CD4-positive, alpha-beta T cell treated with Interleukin-1 beta for 1 hour (primary cell): ENCODE measurements at places on chromosomes 4 and X.

DNA sequence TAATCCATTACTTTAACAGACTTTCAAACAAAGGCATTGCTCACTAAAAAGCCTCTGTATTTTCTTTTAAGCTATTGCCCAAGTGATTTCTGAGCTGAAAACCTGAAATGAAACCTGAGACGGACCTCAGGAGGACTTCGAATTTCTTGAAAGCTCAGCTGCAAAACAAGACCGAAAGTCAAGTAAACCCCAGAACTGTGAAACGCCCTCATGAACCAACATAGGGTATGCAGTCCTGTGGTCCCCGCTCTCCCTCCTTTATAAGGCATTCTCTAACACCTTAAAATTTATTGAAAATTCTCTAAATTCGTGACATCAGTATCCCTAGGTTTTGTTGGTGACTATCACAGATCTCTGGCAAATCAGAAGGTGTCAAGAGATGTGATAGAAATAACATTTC is 91.8 kb downstream of the SHISA3 start:
- DNase-seq: no peak

GRCh38 chrX:35699642-35700041 is 98.5 kb upstream of the MAGEB16 start:
- no peak for DNase-seq

GRCh38 chr4:36273276-36273675 is 8.1 kb upstream of the DTHD1 start:
- DNase-seq: no peak

- DNase-seq: no peak
Measured at GRCh38 chr4:53076374-53076958, 214.3 kb downstream of the RASL11B start.

GRCh38 chrX:31213941-31214340 is 142.1 kb upstream of the FTHL17 start:
- DNase-seq: no peak

- DNase-seq: no peak
Measured at GRCh38 chr4:109912706-109913595, at the start of gene EGF. TSS of gene EGF (plus strand) at chr4:109912883. CDS start at chr4:109913336, 453 bp downstream.

DNA sequence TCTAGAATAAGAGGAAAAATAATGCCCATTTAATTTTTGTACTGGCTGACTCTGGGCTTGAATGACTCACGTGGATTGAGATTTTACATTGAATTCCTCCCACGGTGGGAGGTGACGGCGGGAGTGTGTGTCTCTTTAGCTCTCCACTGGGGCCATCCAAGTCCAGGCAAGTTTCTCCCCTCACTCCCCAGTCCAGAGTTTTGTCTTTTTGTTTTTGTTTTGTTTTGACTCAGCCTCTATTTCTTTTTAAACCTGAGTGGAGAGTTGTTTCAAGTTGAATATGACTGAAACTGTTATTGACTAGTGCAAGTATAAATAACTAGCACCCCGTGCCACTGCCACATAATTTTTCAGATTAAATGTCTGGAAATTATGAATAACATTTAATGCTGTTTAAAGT is 13.6 kb downstream of the CHST7 start:
- DNase-seq: no peak

DNA sequence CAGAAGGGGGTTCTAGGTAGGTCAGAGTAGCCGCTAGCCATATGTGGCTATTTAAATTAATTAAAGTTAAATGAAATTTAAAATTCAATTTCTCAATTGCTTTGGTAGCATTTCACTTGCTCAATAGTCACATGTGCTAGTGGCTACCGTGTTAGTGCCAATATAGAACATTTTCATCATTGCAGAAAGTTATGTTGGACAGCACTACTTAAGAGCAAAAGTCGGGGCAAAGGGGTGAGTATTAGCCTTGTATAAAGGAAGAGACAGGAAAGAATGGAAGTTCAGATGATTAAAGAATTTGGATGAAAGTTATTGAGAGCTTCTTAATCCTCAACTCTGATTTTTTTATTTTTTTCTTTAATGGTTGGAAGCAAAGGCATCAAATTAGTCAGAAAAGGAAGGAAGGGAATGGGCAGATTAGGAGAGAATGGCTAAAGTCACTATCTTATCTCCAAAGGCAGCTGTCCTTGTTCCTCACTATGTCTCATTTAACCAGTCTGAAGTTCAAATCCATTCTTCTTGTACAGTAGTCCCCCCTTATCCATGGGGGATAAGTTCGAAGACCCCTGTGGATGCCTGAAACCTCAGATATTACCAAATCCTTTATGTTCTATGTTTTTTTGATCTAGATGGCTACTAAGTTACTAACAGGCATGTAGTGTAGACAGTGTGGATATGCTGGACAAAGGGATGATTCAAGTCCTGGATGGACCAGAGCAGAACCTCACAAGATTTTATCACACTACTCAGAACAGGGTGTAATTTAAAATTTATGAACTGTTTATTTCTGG is 22.9 kb downstream of the OCIAD1 start:
- no peak for DNase-seq

DNA sequence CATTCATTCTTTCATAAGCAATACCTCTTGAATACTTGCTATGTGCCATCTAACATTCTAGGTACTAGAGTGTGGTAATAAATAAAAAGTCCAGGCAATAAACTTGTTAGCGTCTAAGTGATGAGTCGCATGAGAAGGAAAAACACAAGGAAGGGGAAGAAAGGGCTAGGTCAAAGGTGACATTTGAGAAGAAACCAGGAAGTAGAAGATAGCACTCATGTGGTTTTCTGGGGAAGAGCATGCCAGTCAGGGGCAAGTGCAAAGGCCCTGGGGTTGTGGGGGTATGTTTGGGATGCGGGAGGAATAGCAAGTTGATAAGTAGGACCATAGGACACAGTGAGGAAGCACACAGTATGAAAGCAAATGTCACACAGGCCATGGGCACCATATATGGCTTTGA is 157.0 kb downstream of the TSPAN5 start:
- DNase-seq: no peak

- DNase-seq: no peak
Measured at GRCh38 chrX:119181491-119181890, 53.9 kb upstream of the KIAA1210 start.

DNA sequence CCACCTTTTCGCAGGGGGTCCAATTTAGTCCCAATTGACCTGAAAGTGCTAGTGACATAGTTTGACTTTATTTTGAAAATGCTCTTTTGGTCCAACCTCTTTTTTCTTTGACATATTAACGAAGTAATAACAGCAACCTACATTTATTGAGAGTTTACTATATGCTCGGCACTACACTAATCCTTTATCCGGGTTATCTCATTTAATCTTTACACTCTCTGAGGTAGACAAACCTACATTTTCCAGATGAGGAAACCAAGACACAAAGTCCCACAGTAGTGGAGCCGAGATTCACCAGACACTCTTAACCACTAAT is 307 bp upstream of the ATRX start:
- DNase-seq: no peak

DNA sequence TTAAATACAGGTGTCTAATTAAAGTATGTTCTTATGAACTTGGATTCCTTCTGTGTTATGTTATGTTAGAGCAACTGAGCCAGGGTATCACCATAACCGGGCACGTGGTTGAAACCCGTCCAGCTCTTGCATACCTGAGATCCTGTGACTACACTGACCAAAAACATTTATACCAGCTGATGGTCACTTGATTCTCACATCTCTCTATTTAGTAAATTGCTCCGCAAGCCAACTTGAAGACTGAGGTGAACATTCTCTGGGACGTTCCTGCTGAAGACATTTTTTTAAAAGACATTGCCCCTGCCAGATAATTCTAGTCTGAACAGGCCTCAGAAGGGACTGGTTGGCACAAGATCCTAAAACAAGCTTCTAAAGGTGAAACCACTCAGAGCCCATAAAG is 550.0 kb upstream of the DIPK2B start:
- DNase-seq: no peak

- no peak for DNase-seq
Measured at GRCh38 chr4:5784021-5784420, 73.0 kb downstream of the EVC start.

GRCh38 chr4:87037671-87038334 is 103.0 kb downstream of the AFF1 start:
- no peak for DNase-seq
